Activated CD4-positive, alpha-beta T cell treated with anti-CD3 and anti-CD28 coated beads, Interleukin-2, amount 50 U/mL, for 24 hours (primary cell): ENCODE measurements at places on chromosomes 7 and 10.

- no peak for DNase-seq
Measured at GRCh38 chr7:157220916-157221569, 82.3 kb downstream of the UBE3C start.

DNA sequence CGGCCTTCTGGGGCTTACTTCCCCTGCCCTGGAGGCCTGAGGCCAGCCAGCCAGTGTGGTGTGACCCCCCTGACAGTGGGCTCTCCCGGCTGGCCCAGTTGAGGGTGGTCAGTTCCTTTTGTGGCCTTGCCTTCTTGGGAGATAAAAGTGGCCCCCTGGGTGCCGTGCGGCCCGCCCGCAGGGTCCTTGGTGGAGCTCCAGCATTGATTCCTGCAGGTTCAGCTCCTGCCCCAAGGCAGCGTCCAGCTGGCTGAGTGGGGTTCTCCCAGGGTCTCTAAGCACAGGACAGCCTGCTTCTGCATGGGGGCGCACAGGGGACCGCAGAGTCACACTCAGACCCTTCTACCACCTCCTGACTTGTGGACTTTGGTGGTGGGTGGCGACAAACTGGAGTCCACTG, 62.1 kb downstream of the CUX1 start:
- DNase-seq: no peak

GRCh38 chr7:31775556-31775955, 88.5 kb downstream of the PPP1R17 start:
- no peak for DNase-seq

DNA sequence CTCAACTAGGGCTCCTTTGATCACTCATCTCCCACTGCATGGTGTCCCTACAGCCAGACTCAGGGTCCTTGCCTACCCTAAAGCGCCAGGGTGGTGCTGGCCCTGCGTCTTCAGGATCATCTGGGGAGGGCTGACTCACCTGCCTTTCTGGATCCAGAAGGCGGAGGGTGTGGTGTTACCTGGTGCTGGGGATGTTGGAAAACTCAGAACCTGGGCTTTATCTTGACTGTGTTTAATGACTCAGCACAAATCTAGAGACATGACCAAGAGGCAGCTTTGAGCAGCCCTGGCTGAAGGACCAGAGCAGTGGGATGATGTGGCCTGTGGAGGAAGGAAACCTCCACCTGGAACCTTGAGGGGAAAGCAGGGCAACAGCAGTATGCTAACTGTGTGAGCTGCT, 96.5 kb downstream of the GRK5 start:
- no peak for DNase-seq
